ENCODE measurements at places on chromosomes 11 and 22.

DNA sequence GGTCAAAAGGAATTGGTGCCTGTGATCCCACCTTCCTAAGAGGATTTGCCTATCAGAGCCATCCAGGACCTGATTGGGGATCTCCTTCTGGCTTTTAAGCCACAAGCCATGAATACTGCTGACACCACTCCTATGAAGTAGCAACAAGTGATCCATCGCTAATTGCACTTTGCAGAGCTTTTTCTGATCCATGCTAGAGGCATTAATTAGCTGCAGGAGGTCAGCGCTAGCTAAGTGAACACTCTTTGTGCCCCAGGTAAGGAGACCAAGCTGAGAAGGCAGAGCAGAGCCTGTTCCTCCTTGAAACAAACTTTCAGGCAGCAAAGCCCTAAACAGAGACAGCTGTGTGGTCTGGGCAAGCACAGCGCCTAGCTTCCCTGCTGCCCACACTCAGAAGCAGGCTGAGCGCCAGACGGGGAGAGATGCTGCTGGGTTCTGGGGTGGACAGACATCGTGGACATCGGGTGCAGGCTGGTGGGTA, 122.2 kb downstream of the ABTB2 start:
- no peak for DNase-seq

DNA sequence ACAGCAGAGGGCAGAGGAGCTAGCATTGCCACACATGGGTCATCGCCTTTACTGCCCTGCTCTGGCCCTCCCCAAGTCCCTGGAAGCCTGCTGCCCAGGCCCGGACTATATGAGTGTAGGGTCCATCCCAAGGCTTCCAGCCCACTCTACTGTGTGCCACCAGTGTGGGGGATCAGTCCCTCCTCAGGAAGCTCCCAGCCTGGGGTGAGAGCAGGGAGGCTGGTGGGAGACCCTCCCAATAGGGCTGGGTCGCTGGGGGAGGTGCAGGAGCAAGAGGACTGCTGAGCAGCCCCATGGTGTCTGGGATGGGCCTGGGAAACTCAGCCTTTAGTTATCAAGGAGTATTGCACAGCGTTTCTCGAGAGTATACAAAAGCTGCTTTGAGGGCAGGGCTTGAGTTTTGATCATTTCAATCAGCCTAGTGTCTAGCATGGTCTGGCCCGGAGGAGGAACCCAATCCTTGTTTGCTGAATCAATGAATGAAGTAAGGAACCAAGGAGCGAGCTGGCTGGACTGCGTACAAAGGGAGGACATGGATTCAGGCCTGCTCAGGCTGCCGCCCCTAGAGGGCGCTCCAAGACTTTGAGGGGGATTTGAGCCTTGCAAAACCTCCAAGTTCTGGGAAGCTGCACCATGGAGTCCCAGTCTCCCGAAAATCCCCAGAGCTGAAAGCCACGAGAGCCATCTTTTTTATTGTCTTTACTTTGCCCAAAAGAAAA, 89.0 kb upstream of the PARVA start:
- DNase-seq: peak; percentile 67

DNA sequence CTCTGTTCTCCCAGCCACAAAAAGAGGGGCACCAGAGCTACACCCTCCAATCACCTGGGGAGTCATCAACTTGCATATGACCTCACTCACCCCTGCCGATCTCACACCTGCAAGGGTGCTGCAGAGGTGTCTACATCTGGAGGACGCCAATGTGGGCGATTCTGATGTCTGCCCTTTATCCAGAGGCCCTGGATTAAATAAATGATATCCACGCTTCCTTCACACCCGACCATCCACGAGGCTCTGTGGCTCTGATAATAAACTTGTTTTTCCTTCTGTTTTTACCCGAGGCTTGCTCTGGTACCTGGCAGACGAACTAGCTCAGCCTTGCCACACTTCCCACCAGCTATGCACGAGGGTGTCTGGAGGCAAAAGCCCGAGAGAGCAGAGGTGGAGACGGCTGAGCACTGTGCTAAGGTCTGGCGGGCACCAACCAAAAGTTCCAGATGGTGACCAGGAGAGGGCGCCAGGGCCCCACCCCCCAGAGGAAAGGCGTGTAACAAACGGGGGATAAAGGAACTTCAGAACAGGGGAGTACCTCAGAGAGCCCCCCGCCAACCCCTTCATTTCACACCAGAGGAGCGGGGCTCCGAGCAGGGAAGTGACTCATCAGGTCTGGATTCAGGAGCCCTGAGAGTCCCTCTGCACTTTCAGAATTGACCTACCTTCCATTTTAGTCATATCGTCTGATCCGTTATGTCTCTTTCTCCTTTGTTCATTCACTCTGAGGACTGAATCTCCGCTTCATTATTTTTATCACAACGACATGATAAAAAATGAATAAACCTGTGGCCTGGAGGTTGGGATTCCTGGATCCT, 13.5 kb downstream of the SCN3B start:
- DNase-seq: peak; percentile 61

DNA sequence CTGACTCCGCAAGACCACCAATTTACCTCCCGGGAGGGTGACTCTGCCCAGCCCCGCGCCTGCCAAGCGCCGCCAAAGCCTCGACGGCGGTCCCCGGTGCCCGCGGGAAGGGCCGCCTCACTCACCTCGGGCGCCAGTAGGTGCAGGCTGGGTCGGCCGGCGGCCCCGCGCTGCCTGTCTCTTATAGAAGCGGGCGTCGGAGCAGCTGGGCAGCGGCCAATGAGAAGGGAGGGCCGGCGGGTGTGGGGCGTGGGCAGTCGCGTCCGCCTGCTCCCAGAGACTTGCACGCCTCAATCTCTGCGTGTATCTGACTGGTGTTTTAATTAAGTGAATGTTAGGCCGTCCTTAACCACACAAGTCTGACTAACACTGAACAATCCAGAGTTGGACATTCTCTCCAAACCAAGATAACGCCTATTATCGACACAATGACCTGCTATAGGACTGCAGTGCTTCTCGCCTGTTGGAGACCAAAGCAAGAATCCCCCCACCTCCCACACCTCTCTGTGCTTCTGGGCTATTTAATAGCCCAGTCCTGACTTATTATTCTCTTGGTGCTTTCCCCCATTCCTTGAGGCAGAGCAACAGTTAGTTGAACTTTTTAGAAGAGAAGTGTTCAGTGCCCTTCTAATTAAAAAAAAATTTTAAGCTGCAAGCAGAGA, at the start of gene TPH1:
Gene TPH1 (minus strand): TSS at position 154 of the 662 bp plus-strand sequence. CDS start 5,507 bp downstream, outside the sequence.
- DNase-seq: no peak

DNA sequence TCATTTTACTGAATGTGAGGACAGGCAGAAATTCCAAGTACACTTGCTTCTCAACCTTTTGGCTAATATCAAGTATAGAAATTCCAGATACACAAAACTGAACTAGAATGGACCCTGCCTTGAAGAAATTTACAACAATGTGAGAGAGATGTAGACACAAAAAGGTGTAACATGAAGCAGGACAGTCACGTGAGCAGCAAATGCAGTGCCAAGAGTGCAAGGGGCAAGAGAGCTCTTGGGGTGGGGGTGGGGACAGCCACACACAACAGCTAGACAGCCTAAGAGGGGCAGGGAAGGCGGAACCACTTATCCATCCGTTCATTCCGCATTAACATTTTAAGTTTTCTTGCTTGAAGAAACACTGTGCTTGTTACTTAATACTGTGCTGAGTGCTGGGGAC, 28.9 kb downstream of the PLEKHA7 start:
- no peak for DNase-seq

DNA sequence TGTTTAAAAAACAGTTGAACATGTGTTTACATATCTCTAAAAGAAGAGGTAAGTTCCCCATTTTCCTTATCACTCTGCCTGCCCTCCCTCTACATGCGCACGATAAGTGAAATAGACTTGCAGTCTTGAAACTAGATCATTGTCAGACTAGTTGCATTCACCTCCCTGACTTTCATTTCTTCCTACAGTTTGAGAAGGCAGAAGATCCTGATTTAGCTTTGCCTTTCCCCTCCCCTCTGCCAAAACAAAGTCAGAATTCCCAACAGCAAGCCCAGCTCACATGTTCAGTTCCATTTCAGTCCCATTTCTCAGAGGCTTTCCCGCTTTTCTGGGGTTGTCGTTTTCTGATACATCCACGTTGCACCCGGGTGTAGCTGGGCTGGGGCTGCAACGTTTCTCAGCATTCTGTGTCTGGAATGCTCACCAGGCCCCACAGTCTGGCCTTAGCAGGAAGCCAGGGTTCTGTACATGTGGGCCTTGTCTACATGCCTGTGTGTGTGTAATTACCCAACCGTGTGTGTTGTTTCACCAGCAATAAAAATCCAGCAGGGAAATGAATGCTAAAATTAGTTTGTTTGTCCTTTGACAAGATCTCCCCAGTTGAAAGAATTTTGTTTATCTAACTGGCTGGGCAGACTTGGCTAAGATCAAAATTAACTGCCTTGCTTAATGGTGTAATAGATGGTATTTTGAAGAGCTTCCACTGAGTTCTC, 179.2 kb downstream of the DBX1 start:
- DNase-seq: no peak

- DNase-seq: no peak
These were observed 15.6 kb upstream of the UCP3 start for GRCh38 chr11:74024261-74025029.

- no peak for DNase-seq
These were observed 104.0 kb downstream of the APOL5 start for GRCh38 chr22:35821654-35822053.

DNA sequence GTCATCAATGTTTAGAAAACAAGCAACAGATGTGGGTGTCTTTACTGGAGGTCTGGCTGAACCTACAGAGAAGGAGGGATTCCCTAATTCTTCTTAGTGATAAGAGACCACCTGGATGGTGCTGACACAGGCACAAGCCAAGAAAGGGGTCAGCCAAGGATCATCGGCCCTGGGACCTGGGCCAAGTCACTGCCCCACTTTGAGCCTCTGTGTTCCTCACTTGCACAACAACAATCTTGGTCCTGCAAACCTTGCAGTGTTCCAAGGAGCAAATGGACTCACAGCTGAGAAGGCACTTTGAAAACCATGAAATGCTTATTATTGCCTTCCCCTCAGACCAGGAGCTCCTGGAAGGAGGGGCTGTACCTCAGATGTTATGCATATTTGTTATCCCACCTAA, 7.0 kb upstream of the KCNE3 start:
- DNase-seq: no peak

- DNase-seq: no peak
These were observed 47.3 kb downstream of the IGF2 start for GRCh38 chr11:2091786-2092463.

All from NT2/D1 (cell line).